NCI-H748 treated with DMSO at 0.1 percent for 48 hours (cell line): ENCODE measurements at places on chromosomes 6 and 20.

DNA sequence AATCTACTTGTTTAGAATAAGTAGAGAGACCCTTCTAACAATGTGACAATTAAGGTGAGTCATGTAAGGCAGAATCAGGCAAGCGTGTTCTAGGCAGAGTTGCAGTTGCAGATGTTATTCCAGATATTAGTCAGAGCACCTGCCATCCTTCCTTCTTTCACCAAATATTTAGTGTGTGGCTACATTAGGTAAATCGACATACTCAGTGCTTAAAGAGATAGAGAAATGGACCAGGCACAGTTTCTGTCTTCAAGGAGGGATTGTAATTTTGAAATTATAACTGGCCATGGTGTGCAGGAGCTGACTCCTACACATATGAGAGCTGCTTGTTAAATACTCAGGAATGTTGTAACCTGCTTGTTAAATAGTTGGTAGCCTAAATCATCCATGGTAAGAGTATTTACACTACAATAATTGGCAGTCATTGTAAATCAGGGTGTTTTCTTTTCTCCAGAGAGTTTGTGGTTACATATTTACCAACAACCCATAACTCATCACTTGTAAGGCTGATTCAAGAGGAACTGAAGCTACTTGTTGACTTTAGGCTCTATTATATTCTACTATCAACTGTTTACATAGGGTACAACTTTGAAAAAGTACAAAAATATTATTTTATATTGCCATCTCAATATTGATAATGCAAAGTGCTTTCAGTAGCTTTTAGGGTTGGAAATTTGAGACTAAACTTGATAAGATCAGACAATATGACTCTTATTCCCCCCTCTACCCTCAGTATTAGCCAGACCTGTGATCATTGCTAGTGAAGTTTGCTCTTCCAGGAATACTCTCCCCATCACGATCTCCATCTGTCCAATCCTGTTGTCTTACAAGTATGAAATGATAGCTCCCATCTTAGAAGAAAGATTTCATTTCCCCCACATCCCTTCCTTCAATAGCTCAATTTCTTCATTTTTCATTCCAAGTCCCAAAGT lies 607.1 kb downstream of the COL12A1 start:
- no peak for DNase-seq

GRCh38 chr6:56528412-56528841 lies 114.3 kb downstream of the DST start:
- DNase-seq, result no peak

GRCh38 chr20:10291568-10292248 lies 73.1 kb downstream of the SNAP25 start:
- no peak for DNase-seq

DNA sequence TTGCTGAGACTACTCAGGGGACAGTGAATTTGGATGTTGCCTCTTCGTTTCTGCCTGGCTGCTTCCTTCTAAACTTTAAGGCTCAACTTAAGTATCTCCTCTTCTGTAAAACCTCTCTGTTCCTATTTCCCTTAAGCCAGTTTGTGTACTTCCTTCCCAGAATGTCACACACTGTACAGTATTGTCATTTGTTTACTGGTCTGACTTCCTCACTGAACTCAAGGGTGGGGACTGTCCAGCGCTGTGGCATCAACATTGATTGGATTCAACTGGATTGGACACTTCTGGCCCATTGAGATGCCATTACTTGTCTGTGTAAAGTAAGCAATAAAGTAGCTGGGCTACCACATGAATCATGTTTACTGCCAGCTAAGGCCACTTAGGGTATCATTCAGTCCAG lies 69.7 kb downstream of the ANKS1A start:
- no peak for DNase-seq

- no peak for DNase-seq
Observed at GRCh38 chr20:23835716-23836115, 9.2 kb upstream of the CST2 start.

- no peak for DNase-seq
Observed at GRCh38 chr6:94270091-94270948, 851.0 kb upstream of the EPHA7 start.

DNA sequence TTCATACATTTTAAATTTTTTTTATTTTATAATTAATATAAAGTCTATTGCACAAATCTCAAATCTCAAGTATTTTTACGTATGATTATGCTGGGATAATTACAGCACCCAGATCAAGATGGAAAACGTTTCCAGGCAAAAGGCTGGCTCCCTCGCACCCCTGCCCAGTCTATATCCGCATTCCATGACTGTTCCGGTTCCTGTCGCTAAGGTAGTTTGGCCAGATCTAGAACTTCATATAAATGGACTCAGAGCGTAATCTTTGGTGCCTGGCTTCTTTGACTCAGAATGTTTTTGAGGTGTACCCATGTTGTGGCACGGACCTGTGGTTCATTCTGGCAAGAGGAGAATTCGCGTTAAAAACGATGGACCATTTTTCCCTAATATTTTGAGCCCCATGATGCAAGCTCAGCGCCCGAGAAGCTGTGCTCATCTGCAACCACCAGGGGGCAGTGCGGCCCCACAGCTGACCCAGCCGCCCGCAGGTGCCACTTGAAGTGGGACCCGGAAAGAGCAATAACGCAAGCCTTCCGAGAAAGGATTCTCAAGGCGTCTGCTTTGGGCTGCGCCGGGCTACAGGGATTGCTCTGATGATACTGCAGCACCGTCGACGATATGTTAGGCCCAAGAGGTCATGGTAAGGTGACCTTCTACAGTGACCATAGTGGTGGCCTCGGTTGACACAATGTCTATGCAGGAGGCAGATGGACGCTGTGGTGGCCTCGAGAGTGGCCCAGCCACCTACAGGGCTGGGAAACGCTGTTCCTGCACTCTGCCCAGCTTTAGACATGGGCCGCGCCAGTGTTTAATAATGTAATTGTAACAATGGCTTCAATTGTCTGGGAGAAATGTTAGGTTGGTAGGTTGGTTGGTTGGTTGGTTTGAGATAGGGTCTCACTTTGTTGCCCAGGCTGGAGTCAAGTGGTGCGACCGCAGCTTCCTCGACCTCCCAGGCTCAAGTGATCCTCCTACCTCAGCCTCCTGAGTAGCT lies 160.1 kb downstream of the ZMYND8 start:
- DNase-seq, result no peak

- no peak for DNase-seq
Observed at GRCh38 chr6:72675396-72675795, 53.5 kb downstream of the KCNQ5 start.

GRCh38 chr6:158808941-158809678 lies 10.1 kb downstream of the EZR start:
- no peak for DNase-seq

DNA sequence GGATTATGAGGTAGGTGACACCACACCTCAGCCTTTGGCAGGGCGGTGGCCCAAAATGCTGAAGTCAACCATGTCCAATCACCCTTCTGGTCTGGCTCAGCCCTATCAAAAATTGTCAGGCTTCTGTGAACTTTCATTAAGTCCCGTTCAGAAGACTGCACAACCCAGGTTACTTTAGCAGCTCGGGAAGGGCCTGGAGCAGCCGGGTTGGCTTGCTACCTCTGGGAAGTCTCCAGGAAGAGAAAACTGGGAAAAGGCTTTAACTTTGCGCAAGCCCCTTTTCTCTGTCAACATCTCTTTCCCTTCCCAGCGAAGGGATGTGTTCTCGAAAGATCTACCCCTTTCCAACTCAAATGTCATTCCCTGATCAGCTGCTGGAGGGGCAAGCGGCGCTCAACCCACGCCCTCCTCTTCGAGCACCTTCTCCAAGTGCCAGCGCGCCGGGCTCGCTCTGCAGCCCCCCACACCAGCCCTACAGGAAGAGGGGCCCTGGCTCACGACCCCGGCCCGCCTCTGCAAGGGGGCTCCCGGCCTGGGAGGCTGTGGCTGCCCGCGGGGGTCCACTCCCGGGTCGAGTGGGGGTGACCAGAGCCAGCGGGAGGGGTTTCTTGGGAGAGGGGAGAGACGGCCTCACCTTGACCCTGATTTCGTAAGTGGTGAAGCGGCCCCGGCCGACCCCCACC lies 573 bp downstream of the SNX3 start:
- peak; percentile 35 for DNase-seq

DNA sequence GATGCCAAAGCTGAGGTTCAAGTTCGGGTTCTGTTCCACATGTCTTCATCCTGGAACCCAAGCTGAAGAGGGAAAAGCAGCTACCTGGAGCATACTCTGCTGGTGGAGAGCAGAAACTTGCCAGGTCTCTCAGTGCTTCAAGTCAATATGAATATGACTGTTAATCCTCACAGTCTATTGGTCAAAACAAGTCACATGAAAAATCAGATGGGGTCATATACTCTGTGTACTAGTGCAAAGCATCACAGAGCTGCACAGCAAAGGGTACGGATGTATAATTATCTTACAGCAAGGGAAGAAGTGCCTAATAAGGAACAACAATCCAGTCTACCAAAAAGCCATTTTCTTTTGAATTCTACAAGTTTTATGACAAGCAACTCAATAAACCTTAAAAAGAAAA lies 11.6 kb downstream of the NCOA7 start:
- no peak for DNase-seq

- no peak for DNase-seq
Observed at GRCh38 chr6:110013386-110013785, 35.3 kb downstream of the GPR6 start.
